ENCODE measurements at places on chromosomes 11 and 22. TPM values are rescaled to one million over a fixed set of nuclear protein-coding genes. Genes with fewer than 3 reads are reported as not detected.
A peak's percentile ranks its signal among the peaks of the same experiment; 100 is the strongest.

GRCh38 chr11:12999597-12999996 is 9.5 kb upstream of the RASSF10 start:
- DNase-seq: no peak

- peak; percentile 73 for DNase-seq
Measured at GRCh38 chr22:25564979-25565677, 653 bp downstream of the GRK3 start.

DNA sequence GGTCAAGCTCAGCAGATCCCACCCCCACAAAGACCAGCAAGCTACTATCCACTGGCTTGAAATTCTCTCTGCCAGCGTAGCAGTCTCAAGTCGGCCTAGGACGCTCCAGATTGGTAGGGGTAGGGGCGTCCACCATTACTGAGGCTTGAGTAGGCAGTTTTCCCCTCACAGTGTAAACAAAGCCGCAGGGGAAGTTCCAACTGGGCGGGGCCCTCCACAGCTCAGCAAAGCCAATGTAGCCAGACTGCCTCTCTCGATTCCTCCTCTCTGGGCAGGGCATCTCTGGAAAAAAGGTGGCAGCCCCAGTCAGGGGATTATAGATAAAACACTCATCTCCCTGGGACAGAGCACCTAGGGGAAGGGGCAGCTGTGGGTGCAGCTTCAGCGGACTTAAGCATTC is 1064.9 kb upstream of the TENM4 start:
- DNase-seq: no peak

GRCh38 chr11:48020092-48020755 is 39.9 kb downstream of the PTPRJ start:
- peak; percentile 38 for DNase-seq

C22orf31 gene
- not detected for total RNA-seq

GAS2L1 gene
- total RNA-seq: 13.0 TPM

GSTT2B gene
- total RNA-seq: 13.8 TPM
